ENCODE measurements at places on chromosomes 6 and 20. TPM values are rescaled to one million over a fixed set of nuclear protein-coding genes. Genes with fewer than 3 reads are reported as not detected.

The ASIP gene
- total RNA-seq: 10.5 TPM

The ADAM33 gene
- 385 TPM for total RNA-seq

The IPCEF1 gene
- 1.2 TPM for total RNA-seq

The SLC22A16 gene
- total RNA-seq: not detected

The PCSK2 gene
- total RNA-seq: 3.9 TPM

The PTPRA gene
- 46.3 TPM for total RNA-seq

The HLA-DMB gene
- total RNA-seq: 15.7 TPM

The OR2J3 gene
- total RNA-seq: not detected

The GGTLC1 gene
- not detected for total RNA-seq

The TPD52L1 gene
- total RNA-seq: 28.8 TPM

The NUP153 gene
- total RNA-seq: 30.0 TPM

The VPS52 gene
- 44.8 TPM for total RNA-seq

The HMGCLL1 gene
- total RNA-seq: 10.8 TPM

The COL12A1 gene
- total RNA-seq: 208 TPM

DNA sequence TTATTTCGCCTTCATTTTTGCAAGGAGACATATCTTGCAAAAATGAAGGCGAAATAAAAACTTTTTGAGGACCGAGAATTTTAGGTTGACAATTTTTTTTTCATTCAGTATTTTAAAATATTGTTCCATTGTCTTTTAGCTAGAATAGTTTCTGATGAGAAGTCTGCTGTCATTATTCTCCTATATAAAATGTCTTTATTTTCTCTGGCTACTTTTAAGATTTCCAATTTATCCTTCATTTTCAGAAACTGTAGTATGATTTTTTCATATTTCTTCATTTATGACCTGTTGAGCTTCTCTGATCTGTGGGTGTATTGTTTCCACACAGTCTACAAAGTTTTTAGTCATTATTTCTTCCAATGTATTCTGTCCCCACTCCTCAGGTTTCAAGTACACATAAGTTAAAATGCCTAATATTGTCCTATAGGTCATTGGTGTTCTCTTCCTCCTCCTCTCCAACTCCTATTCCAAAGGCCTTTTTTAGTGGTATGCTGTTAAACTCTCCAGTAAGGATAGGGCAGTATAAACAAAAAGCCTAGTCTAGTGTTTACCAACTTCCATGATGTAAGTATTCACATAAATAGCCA lies 15.7 kb downstream of the AHI1 start:
- no peak for DNase-seq

- DNase-seq: no peak
Measured at GRCh38 chr6:86516087-86516486, 421.2 kb upstream of the HTR1E start.

DNA sequence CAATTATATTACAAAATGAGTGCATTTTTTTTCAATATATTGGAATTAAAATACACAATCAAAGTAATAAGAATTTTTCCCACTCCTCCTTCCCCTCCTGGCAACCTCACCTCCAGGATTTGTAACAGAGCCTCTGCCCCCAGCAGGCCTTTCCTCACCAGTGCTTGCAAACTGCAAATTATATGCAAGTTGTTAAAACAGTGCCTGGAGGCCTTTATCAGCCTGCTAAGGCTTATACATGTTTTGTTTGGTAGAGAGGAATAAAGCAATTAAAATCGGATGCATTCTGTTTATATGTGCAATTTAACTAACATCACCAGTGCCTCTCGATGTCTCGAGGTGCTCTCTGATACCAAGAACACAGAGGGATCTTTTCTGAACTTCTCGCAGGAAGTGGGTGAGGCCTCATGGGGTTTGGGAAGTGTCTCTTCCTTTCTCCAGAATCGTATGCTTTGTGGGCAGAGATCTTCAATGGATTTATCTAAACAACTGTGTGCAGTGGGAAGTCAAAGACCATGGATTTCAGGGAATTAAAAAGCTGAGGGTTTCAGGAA lies 186.8 kb downstream of the CDH26 start:
- no peak for DNase-seq

DNA sequence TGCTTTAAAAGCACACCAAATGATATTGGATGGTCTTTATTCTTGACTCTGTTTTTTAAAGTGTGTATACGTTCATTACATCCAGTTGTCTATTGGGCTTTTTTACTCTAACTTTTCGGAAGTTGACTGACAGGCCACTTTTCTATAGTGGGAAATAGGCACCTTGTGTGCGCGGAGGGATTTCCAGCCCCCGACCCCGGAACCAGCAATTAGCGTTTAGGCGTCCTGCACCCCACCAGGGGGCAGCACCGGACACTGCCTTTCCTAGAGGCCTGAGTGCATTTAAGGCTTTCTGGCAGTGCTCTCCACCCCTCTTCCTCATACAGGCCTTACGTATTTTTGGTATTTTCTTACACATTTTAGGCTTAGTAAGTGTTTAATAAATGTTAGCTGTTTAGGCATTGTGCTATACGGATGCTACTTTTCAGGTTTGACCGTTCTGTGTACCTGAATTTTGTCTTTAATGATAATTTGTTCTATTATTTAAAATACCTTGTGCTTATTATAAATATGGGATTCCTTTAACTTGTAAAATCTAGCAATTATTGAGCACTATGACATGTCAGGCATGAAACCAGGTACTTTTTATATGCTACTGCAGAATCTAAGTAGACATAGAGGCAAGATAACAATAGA lies 231.8 kb downstream of the BCKDHB start:
- peak; percentile 29 for DNase-seq

GRCh38 chr6:112269114-112269513 lies 14.7 kb upstream of the LAMA4 start:
- DNase-seq: no peak

GRCh38 chr6:26053992-26054780 lies 33.0 kb upstream of the HFE start:
- no peak for DNase-seq

- DNase-seq: no peak
Measured at GRCh38 chr6:4489538-4489937, 286.7 kb upstream of the CDYL start.

- no peak for DNase-seq
Measured at GRCh38 chr6:25883991-25884390, 9.9 kb upstream of the SLC17A3 start.

GRCh38 chr6:43609402-43609801 lies 19.7 kb downstream of the GTPBP2 start:
- no peak for DNase-seq

DNA sequence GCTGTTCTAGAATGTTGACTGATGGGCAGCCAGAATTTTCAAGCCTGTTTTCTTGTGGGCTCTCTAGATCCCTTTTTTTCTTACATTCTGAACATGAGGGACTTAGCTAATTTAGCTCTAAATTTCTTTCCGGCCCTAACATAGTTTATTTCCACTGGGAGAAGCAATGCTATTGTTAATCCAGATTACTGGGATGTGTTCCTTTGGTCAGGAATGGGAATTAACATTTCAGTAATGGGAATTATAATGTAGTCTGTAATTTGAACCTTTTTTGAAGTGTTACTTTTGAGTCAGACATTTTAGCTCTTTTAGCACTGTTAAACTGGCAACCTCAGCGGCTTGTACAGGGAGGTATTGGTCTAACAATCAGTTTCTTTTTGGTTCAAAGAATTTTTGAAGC lies 7.5 kb downstream of the ZFAND3 start:
- no peak for DNase-seq

DNA sequence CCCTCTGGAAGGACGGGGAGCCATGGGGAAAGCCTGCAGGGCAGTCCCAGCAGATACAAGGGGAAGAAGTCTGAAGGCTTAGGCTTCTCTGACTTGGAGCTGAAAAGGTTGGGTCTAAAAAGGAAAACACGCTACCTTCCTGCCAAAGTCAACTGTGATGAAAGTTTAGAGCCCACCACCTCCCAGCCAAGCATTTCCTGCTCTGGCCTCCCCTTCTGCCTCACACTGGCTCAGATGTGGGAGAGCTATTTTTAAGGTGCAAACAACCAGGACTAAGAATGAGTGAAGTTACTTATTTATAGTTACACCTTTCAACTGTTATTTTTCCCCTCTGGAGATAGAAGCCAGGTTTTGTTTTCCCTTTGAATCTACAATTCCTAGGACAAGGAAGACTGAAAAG lies 21.2 kb downstream of the NEDD9 start:
- DNase-seq: no peak

DNA sequence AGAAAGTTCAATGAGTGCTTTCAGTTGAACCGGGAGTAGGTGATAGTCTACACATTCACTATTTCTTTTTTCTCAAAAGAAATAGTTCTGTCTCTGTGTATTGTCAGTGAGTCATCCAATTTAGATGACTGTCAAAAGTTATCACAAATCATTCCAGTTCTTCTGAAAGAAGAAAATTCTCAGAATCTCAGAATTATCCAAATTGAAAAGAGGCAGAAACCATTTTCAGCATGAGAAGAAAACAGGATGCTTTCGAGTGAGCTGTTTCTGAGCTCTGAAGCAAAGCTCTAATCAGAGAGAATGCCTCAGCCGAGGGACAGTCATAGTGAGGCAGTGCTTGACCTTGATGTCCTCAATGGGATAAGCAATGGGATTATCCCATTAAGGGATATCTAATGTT lies 97.9 kb downstream of the HUS1B start:
- no peak for DNase-seq

- DNase-seq: no peak
Measured at GRCh38 chr6:43510827-43511163, 649 bp upstream of the LRRC73 start.

Data from tibial nerve (tissue), 4 donors.